ENCODE measurements at places on chromosomes 1 and 21. TPM values are rescaled to one million over a fixed set of nuclear protein-coding genes. Genes with fewer than 3 reads are reported as not detected.

- no peak for DNase-seq
Measured at GRCh38 chr21:34997294-34997693, 51.8 kb downstream of the RUNX1 start.

DNA sequence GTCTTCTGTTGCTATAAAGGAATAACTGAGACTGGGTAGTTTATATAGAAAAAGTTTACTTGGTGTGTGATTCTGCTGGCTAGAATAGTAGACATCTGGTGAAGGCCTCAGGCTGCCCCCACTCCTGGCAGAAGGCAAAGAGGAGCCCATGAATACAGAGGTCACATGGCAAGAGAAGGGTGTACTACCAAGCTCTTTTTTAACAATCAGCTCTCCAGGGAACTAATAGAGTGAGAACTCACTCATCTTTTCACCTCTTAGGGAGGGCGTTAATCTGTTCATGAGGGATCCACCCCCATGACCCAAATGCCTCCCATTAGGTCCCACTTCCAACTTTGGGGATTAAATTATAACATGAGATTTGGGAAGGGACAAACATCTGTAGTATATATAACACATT is 9.3 kb downstream of the DTL start:
- DNase-seq, result no peak

Gene KPRP
- not detected for polyA plus RNA-seq

Gene FAM72B
- 0.15 TPM for polyA plus RNA-seq

DNA sequence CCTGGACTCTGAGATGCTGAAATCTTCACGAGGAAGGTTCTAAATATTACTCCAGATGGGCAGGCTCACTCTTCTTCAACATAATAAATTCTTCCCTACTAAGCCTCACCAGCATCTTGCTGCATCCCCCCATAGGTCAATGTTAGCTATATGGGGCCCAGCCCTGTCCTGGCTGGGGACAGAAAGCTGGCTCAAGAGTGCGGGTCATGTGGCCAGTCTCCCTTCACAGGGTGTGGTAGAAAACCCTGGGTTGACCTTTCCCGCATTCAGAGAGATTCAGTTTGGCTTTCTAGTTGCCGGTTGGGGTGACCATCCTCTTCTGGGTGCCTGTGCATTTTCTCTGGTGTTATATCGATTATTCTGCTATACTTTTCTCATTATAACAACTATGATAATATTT is 19.8 kb upstream of the KPRP start:
- DNase-seq, result no peak

- no peak for DNase-seq
Measured at GRCh38 chr1:205665201-205666045, 14.9 kb downstream of the SLC45A3 start.

Gene SELENBP1
- polyA plus RNA-seq, result not detected

DNA sequence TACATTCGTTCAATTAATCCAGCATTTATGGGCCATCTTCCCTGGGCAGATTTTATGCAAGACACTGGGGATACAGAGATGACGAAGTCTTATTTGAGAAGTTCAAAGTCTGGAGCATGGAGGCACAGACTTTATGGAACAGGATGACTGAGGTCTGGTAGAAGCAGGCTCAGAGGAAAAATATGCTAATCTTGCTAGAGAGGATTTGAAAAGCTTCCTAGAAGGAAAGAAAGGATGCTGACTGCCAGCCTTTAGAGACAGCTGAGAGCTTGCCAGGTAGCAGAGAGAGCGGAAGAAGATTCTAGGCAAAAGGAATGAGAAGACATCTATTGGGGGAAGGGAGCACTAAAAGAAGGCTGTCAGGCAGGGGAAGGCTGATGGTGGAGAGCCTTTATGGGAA is 75.5 kb upstream of the ATP5PO start:
- DNase-seq, result no peak

DNA sequence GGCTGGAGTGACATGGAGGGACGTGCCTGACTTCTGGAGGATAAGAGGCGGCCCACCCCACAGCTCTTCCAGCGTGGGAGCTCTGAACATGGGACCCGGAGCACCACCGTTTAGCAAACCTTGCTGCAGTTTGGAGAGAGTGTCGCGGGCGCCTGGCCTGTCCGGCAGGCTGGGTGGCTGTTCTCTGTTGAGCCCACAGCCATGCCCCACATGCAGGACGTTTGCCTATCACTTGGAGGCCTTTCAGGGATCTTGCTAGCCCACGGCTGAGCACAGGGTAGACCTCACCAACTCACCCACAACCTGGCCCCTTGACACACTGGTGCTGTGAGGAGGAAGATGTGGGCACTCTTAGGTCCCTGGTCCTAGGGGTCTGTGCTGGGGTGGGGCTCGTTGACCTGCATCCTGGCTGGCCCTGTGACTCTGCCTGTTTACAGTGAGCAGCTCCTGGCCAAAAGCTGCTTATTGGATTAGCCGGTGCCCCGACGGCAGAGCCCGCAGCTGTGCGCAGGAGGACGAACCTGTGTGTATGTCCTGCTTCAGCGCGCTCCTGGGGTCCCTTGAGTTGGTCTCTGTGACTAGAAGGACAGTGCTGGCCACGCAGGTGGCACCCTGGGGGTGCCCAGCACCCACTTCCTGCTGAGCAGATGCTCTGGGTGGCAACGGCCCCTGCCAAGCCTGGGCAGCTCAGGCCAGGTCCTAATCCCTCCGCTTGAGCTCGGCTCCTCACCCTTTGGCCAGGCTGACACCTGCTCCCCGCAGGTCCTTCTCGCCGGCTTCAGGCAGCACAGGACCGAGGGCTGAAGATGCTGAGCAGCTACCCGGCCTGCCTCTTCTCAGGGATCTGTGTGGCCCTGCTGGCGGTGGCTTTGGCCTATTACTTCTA is 72.4 kb upstream of the TRAPPC10 start:
- no peak for DNase-seq

DNA sequence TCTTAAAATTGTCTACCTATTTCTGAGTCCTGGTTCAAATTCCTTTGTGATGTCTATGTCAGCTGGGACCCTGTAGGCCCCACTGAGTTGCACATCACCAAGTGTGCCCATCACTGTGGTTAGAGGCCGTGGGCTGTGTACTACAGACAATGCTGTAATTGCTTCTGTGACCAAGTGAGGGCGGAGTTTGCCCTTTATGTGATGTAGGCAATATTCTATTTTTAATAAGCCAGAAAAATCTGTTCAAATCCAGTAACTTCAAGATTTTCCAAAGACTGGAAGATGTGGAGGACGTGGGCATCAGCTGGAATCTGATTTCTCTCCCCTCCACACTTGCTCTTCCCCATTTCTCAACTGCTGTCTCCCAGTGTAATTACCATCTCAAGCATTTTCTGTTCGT is 215.4 kb downstream of the PBX1 start:
- DNase-seq, result no peak

Gene ACKR1
- polyA plus RNA-seq, result not detected

- DNase-seq, result no peak
Measured at GRCh38 chr1:160740133-160740688, 1.2 kb downstream of the SLAMF7 start.

GRCh38 chr1:110736900-110737605 is 62.3 kb upstream of the KCNA3 start:
- DNase-seq, result no peak

DNA sequence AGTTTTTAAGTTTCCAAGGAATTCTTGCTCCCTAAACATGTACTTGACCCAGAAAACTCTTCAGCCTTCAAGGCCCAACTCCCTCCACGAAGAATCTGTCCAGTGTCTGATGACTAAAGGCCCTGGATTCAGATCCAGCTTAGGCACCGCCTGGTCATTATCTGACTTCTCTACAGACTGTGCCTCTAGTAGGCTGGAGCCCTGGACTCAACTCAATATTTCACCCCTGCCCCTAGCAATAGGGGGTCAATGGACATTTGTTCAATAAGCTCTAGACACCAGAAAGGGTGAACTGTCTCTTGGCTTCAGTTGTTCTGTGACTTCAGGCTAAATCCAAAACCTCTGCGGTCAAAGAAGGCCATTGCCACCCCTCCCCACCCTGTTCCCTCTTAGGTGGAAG is 34.5 kb downstream of the NUAK2 start:
- DNase-seq, result no peak

- no peak for DNase-seq
Measured at GRCh38 chr1:223872308-223872901, 26.7 kb upstream of the TP53BP2 start.

GRCh38 chr1:84973498-84974334 is 23.2 kb downstream of the MCOLN2 start:
- peak; percentile 4 for DNase-seq

DNA sequence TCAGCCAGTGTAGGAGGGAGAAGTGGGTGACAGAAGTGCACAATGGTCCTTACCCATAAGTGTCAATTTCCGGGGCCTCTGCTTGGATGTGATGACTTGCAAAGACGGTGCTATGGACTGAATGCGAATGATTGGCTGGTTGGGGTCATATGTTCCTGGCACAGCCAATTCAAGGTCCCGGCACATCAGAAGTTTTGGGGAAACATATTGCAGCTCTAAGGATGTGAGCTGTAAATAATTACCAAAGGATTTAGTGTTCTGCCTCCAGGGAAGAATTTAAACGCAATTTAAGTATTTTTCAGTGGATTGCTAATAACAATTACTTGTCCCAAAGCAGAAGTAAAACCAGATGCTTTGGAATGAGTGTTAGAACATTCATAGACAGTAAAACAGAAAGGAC is 26.9 kb upstream of the EXOSC10 start:
- no peak for DNase-seq

All from CD8-positive, alpha-beta memory T cell (primary cell).